ENCODE measurements at places on chromosomes 13 and 19. TPM values are rescaled to one million over a fixed set of nuclear protein-coding genes. Genes with fewer than 3 reads are reported as not detected.

The CCDC70 gene
- not detected for total RNA-seq

The TMEM259 gene
- 107 TPM for total RNA-seq

The KIR2DL3 gene
- total RNA-seq: not detected

The CEBPA gene
- total RNA-seq: 0.22 TPM

The IQCN gene
- total RNA-seq: 0.36 TPM
